ENCODE measurements at places on chromosomes 5 and 9. TPM values are rescaled to one million over a fixed set of nuclear protein-coding genes. Genes with fewer than 3 reads are reported as not detected.

DNA sequence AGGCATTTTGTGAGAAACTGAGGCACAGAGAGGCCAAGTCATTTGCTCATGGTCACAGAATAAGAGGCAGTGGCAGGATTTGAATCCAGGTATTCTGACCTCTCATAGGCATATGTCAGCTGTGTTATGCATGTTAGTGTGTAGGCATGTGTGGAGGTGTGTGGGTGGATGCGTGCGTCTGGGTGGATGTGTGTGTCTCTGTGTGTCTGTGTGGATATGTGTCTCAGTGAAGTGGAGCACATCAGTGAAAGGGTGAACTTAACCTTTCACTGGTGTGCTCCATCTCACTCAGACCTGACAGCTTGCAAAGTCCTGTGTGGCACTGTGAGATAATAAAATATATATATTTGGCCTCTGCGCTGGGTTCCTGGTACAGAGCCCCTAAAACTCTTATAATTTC, 32.0 kb upstream of the SMU1 start:
- no peak for DNase-seq

GRCh38 chr5:180107005-180107404, 35.4 kb upstream of the RNF130 start:
- no peak for DNase-seq

DNA sequence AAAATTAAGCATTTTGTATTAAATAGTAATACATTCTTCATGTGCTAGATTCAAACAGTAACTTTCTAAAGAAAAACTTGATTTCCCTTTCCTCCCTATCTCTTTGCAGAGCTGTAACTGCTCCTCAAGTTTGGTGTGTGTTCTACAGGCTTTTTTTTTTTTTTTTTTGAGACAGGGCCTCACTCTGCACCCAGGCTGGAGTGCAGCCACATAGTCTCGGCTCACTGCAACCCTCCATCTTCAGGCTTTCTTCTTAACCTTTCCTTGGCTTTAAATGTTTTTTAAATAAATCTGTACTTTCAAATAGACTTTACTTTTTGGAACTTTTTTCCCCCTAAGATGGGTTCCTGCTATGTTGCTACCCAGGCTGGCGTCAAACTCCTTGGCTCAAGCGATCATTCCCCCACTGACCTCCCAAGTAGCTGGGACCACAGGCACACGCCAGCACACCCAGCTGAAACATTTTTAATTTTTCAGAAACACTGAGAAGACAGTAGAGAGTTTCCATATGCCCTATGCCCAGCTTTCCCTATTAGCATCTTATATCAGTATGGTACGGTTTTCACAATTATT, 9.1 kb downstream of the NDFIP1 start:
- DNase-seq: no peak

- DNase-seq: no peak
Measured at GRCh38 chr5:170709640-170710039, 73.9 kb upstream of the GABRP start.

The CAVIN4 gene
- total RNA-seq: 2.3 TPM

GRCh38 chr5:19880458-19880857, 107.5 kb downstream of the CDH18 start:
- no peak for DNase-seq

DNA sequence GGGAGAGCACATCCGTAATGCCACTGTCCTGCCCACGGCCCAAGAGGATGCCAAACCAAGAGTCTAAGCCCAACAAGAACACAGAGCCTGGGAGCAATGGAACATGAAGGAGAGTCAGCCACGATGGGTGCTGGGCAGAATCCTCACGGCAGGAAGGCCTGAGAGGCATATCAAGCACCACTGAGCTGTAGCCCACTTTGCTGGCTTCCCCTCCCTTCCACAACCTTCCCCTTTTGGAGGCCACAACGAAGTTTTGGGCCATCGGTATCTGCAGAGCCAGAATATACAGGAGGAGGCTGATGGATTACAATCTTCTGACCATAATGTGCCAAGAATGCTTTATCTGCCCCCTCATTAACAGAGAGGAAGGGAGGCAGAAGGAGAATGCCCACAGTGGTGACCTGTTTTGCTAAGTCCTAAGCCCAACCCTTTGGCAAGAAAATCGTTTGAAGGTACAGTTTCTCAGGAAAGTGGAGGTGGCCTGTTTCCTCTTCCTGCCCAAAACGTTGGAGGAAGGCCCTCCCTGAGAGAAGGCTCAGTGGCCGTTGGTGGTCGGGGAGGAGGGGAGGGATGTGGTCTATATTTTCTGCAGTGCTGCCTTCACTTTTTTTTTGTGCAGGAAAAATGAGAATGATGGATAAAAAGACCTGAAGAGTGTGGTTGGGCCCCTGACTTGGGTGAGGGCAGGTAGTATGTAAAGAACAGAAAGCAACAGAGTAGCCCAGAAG, 26.2 kb downstream of the MACROH2A1 start:
- DNase-seq: no peak

- no peak for DNase-seq
Measured at GRCh38 chr5:53777864-53778618, 217.6 kb downstream of the NDUFS4 start.

The PCDH12 gene
- 60.9 TPM for total RNA-seq

- no peak for DNase-seq
Measured at GRCh38 chr5:149771216-149771980, 41.3 kb downstream of the PPARGC1B start.

- peak; percentile 49 for DNase-seq
Measured at GRCh38 chr9:129262261-129262660, 84.2 kb upstream of the IER5L start.

DNA sequence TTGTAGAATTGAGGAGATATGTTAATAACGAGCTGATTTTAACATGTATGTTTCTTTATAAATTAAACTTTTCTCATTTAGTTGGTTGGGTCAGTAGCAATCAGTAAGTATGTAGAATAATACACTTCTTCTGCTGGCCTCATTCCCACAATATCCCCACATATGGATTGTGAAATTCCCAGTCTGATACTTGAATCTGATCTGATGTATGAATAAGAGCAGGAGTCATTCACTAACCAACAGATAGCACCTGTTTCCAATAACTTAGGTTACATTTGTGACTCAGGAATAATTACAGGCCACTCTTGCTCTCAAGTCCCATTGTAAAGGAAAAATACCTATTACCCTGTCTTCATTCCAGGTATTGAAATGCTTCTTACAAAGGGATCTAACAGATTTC, 23.9 kb downstream of the SLC36A1 start:
- DNase-seq: no peak

- DNase-seq: no peak
Measured at GRCh38 chr5:14164164-14165163, 21.3 kb downstream of the TRIO start.
